ENCODE measurements at places on chromosomes 7 and 10. TPM values are rescaled to one million over a fixed set of nuclear protein-coding genes. Genes with fewer than 3 reads are reported as not detected.
A peak's percentile ranks its signal among the peaks of the same experiment; 100 is the strongest.

The ZCCHC24 gene
- polyA plus RNA-seq, result 60.4 TPM

The SPACDR gene
- 1.2 TPM for polyA plus RNA-seq

The VAX1 gene
- polyA plus RNA-seq, result not detected

The SERPINE1 gene
- polyA plus RNA-seq, result 2.2 TPM

The OR2A12 gene
- not detected for polyA plus RNA-seq

The OR2A5 gene
- polyA plus RNA-seq, result not detected

The DOCK1 gene
- 30.7 TPM for polyA plus RNA-seq

The UCMA gene
- 0.68 TPM for polyA plus RNA-seq

The VTI1A gene
- 15.0 TPM for polyA plus RNA-seq

The PAPOLB gene
- polyA plus RNA-seq, result not detected

The ACSM6 gene
- polyA plus RNA-seq, result not detected

The HK1 gene
- polyA plus RNA-seq, result 31.1 TPM

The HYAL4 gene
- 0.18 TPM for polyA plus RNA-seq

The RARRES2 gene
- 43.4 TPM for polyA plus RNA-seq

The SFR1 gene
- 6.7 TPM for polyA plus RNA-seq

The SAMD9 gene
- 3.3 TPM for polyA plus RNA-seq

The GRM8 gene
- 1.1 TPM for polyA plus RNA-seq

DNA sequence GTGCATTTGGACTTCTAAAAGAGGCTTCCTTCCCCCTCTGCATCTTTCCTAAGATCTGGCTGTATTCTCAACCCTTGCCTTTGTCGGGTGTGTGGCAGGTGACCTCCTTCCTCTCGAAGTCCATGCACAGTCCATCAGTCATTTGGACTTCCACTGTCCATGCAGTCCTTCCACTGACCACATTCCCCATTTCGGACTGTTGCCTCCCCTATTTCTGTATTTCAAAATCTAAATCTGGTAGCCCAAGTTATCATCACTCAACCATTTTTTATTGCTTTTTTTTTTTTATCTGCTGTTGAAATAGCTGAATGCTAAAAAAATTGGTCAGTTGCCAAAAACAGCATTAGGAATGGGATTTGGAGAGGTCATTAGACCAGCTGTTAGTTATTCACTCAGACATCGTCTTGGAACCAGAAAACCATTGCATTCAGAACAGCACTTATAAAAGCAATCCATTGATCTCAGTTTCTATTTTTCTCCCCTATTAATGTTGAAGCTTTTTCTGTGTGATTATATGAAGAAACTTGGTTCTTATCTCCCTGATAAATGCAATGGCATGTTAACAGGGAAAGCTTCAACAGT is 575.6 kb downstream of the KIF20B start:
- no peak for DNase-seq

GRCh38 chr7:31437250-31437865 is 76.5 kb upstream of the ITPRID1 start:
- no peak for DNase-seq

GRCh38 chr7:5679813-5680473 is 101.5 kb downstream of the RNF216 start:
- no peak for DNase-seq

DNA sequence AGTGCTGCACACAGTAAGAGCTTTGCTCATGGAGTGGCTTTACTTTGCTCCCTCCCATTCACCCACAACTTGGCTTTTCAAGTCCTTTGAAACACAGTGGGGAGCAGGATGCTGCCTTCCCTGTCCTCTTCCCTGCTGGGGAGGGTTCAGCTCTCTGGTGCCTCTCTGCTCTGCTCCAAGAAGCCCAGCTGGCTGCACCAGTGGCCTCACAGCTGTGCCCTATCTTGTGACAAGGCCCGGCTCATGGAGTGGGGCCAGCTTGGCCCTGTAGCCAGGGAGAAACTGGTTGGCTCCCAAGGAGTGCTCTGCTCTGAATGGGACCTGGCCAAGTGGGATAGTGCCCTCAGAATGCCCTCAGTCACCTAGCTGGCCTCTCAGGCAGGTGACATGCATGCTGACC is 212.3 kb upstream of the ZMIZ1 start:
- DNase-seq, result peak; percentile 37

- DNase-seq, result no peak
These were observed 44.1 kb downstream of the ZNF33B start for GRCh38 chr10:42594246-42594650.

- no peak for DNase-seq
These were observed 295.6 kb downstream of the FGFR2 start for GRCh38 chr10:121302541-121303180.

DNA sequence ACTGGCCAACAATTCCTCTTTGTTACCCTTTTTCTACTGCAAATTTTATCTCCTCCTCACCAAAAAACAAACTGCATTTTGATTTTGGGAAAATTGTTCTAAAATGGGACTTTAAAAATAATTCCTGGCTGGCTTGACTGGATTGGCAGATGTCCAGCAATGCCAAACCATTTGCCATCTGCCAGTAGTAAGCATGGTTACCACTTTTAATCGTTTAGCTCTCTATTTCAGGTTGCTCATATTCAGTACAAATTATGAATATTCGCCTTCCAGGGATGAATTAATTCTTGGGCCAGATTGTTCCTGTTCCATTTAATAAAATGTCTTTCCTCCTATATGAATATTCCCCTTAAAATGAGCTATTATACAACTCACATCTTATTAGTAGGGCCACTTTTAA is 35.7 kb downstream of the SMNDC1 start:
- no peak for DNase-seq

- DNase-seq, result no peak
These were observed 557.6 kb downstream of the PTPRN2 start for GRCh38 chr7:158030071-158030470.

DNA sequence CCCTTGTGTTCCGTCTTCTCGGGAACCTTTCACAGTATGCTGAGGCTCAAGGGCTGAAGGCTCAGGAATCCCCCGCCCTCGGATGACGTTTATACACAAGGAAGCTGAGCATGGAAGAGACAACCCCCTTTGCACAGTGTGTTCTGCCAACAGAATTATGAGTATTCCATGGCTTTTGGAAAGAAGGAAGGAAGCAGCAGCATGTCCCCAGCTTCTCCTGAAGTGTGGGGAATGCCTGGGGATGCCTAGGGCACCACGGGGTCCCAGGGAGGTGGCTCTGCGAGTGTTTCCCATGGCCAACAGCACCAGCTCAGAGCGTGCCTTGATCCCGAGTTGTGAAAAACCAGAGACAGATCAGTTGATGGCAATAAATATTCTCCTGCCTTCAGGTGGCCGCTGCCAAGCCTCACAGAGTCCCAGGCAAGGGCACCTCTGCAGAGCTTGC is 88.8 kb upstream of the DDC start:
- DNase-seq, result peak; percentile 74

DNA sequence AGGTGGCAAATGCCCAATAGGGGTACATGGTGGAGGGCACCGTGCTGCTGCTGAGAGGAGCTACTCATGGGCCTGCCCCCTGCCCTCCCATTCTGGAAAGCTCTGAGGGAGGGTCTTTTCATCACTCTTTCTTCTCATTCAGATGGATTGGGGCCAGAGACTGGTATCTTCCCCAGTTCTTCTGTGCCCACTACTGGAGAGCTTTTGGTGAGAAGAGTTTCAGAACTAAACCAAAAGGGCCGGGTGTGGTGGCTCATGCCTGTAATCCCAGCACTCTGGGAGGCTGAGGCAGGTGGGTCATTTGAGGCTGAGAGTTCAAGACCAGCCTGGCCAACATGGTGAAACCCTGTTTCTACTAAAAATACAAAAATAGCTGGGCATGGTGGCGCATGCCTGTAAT is 12.5 kb downstream of the ADRA2A start:
- no peak for DNase-seq

DNA sequence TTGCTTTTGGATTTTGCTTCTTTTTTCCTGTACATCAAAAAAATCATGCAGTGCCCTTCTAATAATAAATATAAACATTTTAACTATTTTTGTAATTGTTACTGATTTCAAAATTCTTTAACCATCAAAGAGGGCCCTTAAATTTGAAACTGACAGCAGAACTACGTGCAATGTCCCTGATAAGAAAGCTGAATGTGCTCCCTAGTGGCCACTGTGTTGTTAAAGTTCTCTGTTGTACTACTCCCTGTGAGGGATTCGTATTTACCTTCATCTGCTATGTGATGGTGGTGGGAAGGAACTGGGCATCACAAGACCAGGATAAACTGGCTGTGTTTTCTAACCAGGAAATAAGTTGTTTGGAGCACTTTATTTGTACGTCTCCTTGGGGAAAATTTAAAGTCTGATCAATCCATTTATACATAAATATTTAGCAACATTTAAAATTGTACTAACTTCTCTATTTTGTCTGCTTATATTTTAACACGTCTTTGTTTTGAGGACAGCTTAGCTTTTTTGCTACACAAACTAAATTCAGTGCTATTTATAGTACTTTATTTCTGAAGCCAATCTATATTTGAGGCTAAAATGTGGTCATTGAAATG is 322.4 kb downstream of the HGF start:
- peak; percentile 32 for DNase-seq

DNA sequence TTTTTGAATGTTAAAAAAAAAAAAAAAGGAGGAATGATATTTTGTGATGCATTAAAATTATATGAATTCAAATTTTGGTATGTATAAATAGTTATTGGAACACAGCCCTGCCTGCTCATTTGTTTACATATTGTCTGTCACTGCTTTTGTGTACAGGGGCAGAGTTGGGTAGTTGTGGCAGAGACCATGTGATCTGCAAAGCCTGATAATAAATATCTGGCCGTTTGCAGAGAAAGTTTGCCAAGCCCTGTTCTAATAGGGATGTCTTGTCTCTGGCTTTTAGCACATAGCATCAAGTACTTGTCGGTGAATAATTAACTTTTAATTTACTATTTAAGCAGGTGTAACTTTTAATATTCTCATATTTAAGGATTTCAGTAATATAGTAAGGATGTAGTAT is 19.8 kb downstream of the TSPAN13 start:
- DNase-seq, result no peak

DNA sequence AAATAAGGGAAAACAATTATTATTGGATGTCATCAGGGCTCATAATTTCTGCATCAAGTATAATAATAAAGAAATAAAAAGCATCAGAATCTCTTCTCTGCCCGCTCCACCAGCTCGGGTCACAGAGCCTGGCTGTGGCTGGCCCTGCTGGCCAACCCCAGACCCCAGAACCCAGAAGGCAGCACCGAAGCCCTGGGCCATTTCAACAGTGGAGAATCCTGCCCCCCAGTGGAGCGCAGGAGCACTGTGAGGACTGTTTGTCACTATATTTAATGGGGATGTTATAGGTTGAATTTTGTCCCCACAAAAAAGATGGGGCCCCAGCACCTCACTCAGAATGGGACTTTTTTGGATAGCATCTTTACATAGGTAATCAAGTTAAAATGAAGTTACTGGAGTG is 27.3 kb downstream of the DENND11 start:
- no peak for DNase-seq

GRCh38 chr7:20624666-20625385 is 9.4 kb downstream of the ABCB5 start:
- DNase-seq, result no peak

- no peak for DNase-seq
These were observed 126.0 kb downstream of the GATA3 start for GRCh38 chr10:8180360-8181109.

GRCh38 chr10:73999703-74000102 is 1.8 kb downstream of the VCL start:
- DNase-seq, result peak; percentile 65

GRCh38 chr7:108200326-108200725 is 70.2 kb upstream of the LAMB4 start:
- DNase-seq, result no peak

GRCh38 chr10:6445671-6446316 is 134.3 kb downstream of the PRKCQ start:
- DNase-seq, result peak; percentile 57

GRCh38 chr10:111261081-111261615 is 184.3 kb downstream of the ADRA2A start:
- no peak for DNase-seq

- DNase-seq, result no peak
These were observed 57.0 kb upstream of the DNAJB6 start for GRCh38 chr7:157279741-157280215.

- no peak for DNase-seq
These were observed 10.2 kb upstream of the UTF1 start for GRCh38 chr10:133219782-133220181.

- DNase-seq, result no peak
These were observed 953 bp downstream of the NODAL start for GRCh38 chr10:70440296-70441160.

- DNase-seq, result no peak
These were observed 127.9 kb upstream of the EEPD1 start for GRCh38 chr7:36025190-36025589.

DNA sequence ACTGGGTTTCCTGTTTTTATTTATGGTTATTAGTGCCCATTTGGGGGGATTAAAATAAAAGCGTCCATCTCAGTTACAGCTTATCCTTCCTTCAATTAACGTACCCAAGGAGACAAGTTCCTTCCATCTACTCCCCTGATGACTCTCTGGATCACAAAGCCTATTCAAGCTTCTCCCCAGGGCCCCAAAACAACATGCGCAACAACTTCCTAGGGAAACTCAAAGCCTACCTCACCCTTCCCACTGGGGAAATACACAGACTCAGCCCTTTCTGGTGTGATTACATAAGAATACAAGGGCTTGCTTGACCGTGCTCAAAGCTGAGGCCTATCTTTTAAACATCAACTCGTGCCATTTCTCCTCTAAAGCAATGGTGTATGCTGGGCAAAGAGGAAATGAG is 112.4 kb downstream of the CDK6 start:
- peak; percentile 25 for DNase-seq

GRCh38 chr7:49513911-49514310 is 259.5 kb upstream of the VWC2 start:
- peak; percentile 11 for DNase-seq

GRCh38 chr10:31619531-31620061 is 300.6 kb downstream of the ZEB1 start:
- peak; percentile 74 for DNase-seq

DNA sequence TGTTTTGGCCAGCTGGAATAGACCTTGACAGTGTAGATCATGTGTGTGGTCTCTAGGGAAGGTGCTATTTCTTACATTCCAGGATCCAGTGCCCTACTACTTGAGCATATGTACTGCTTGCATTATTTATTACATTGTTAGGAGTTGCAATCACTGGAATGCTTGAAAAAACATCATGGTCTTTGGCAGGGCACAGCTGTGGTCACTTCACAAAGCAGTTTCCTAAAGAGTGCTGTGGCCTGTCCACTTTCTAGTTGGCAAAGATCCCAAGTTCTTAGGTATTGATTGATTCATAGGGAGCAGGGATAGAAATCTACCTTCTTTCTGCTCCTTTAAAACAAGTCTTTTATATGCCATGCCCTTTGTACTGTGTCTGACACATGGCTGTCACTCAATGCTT is 4.6 kb downstream of the C7orf25 start:
- no peak for DNase-seq

DNA sequence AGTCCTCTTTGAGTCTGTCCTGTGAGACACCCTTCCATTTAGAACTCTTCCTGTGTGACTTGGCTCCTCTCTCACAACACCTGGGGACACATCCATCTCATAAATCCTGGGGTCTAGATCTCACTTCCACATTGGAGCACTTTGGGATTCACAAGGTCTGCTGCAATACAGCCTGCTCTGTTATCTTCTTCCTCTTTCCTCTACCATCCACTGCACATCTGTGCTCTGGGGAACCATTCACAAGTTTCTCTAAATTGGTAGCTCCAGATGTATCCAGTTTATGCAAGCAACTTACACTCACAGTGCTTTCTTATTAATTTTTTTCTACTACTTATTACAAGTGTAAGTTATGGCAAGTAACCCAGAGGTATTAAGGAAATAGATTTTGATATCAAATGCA is 5.5 kb upstream of the FIGNL1 start:
- DNase-seq, result no peak
